ENCODE measurements at places on chromosomes 4 and X.

- no peak for DNase-seq
Observed at GRCh38 chr4:65023883-65024670, 614.8 kb upstream of the TECRL start.

GRCh38 chr4:88675543-88675942 is 22.1 kb downstream of the NAP1L5 start:
- no peak for DNase-seq

GRCh38 chrX:78603908-78604307 is 55.2 kb downstream of the RTL3 start:
- no peak for DNase-seq

- DNase-seq: peak; percentile 12
Observed at GRCh38 chr4:56465599-56466295, 1.7 kb upstream of the SRP72 start.

DNA sequence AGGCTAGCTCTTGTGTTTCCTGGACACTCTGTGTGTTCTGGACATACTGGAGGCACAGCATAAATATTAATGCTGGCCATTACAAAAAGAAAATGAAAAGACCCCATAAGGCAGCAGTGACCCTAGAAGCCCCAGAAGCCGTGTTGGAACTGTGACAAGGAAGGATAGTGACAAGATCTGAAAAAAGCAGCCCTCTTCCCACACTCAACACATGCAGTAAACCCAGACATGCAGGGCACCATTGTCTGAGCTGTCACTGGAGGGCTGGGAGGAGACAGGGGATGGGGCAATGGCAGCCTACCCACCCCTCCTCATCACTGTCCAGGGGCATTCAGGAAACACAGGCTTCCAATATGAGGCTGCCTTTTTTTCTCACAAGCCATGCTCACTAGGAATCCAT is 6.5 kb downstream of the TRIM2 start:
- no peak for DNase-seq

DNA sequence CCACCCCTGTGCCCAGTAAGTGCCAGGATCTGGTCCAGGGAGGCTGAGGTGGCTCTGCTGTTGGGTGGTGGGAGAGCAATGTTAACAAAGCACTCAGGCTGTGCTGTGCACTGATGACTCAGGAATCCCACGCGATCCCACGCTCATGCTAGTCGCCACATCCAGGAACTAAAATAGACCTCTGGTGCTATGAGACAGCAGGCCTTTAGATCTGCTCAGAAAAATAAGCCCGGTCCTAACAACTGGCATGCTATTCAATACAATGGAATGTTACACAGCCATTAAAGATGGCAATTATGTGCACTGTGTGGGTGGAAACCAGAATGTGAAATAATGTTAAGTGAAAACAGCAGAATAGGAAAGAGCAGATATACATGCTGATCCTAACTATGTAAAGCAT is 26.0 kb downstream of the ARL13A start:
- DNase-seq: peak; percentile 78

DNA sequence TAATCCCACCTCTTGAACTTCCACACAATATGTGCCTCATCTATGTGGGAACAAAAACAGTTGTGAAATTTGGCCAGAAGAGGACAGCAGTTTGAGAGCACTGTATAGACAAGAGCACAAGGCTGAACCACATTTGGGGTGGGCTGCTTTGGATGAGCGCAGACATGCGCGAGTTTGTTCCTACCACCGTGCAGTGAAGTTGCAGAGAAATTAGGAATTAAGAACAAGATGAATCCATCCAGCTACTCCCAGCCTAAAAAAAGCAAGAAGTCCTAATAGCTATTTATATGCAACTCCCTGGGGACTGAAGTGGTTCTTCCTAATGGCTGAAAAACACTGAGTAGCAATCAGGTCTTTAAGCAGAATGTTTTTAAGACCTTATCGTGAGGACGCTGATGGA is 1.0 kb downstream of the GAB3 start:
- DNase-seq: peak; percentile 15

DNA sequence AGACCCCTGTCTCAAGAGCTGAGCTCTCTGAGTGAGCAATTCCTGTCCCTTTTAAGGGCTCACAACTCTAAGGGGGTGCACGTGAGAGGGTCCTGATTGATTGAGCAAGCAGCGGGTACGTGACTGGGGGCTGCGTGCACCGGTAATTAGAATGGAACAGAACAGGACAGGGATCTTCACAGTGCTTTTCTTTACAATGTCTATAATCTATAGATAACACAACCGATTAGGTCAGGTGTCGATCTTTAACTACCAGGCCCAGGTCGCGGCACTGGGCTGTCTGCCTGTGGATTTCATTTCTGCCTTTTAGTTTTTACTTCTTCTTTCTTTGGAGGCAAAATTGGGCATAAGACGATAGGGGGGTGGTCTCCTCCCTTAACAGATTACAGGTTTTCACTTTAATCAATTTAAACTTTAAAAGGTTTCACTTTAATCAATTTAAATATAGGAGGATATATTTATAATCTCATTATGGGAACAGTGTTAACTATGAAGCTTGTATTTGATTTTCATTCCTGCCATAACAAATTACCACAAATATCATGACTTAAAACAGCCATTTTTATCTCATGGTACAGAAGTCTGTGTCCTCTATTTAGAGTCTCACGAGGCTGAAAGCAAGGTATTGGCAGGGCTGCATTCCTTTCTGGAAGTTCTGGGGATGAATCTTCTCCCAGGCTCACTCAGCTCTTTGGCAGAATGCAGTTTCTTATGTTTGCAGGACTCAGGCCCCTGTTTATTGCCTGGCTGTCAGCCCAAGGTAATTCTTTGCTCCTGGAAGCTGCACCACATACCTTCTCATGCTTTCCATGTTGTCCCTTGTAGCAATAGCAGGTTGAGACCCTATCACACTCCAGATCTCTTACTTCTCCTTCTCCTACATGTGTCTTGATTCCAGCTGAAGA is 5.2 kb downstream of the SPATA4 start:
- no peak for DNase-seq

DNA sequence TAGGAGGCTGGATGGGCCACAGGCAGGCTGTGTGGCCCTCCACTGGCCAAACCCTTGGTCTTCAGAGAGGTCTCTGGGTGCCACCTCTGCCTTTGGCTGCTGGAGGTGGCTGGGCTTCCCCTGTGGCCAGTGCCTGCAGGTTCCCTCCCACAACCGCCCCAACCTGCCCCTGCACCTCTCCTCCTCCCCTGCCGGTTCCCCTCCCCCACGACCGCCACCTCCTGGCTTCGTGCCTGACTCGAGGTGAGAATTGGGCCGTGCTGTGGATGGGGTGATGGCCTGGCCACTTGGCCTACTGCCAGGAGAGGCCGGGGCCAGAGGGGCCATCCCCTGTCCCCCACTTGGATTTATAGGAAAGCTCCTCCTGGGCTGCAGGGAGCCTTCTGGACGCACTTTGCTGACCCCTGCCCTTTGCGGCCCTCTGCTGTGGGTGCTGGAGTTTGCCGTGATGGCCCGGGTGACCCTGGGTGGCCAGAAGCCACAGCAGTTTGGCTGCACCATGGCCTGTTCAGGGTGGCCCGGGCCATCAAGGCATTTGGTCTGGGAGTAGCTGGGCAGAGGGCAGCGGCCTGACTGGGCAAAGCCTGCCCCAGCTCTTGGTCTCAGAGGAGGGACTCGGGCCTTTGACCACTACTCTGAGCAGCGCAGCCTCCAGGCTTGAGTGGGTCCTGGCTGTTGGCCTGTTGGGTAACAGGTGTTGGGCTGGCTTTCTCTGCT is 3.8 kb downstream of the NAT8L start:
- DNase-seq: no peak

- DNase-seq: peak; percentile 7
Observed at GRCh38 chrX:128975745-128976144, 547.5 kb downstream of the SMARCA1 start.

DNA sequence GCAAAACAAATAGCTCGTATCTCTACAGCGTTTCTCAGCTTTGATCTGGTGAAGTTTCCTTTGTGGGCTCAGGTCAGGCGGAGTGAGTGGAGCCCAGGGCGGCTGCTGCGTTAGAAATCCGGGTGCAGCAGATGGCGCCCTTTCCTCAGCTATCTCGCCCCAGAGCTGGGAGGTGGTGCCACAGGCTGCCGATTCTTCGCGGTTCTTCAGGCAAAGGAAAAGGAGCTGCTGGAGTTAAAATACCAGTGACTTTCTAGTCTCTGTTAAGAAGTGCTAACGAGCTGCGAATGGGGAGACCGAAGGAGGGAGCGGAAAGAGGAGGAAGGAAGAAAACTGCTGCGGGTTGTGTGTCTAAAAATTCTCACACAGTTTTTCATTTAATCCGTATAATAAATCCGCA is 114.6 kb downstream of the CPE start:
- peak; percentile 86 for DNase-seq

DNA sequence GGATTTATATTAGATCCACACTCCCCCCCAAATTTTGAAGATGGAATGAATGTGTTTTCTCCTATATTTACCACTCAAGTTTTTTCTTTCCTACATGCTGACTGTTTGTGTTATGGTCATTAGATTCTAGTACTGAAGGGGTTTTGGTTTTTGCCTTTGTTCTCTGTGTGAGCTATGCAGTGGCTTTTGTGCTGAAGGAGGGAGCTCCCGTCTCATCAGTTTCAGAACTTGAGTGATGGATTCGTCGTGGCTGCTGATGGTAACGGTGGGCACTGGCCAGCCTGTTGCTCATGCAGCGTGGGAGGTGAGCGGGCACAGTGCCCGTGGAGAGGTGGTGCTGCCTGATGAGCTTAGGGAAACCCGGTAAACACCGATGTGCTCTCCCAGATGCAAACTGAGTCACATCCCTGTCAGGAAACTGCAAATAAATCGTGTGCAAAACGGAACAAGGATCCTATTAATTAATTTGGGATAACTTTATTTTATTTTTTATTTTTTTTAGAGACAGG is 101.5 kb downstream of the SORBS2 start:
- peak; percentile 89 for DNase-seq
